ENCODE measurements at places on chromosomes 1 and 21.

- DNase-seq: no peak
Measured at GRCh38 chr1:223266632-223267172, 97.3 kb downstream of the SUSD4 start.

DNA sequence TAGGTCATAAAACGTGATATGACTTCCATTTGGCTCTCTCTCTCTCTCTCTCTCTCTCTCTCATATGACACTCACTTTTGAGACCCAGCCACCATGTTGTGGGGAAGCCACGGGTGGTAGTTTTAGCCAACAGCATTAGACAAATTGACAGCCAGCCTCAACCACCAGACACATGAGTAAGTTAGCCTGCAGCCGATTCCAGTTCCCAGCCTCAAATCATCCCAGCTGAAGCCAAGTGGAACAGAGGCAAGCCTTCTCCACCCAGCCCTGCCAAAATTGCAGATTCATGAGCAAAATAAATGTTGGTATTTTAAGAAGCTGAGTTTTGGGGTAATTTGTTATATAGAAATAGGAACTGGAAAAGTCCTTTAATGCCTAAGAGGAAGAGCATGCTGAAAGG lies 98.0 kb upstream of the DNAH14 start:
- no peak for DNase-seq

GRCh38 chr1:11099310-11100148 lies at the start of gene EXOSC10:
TSS of gene EXOSC10 (minus strand) at chr1:11099869. CDS start at chr1:11099831, 38 bp downstream.
- peak; percentile 95 for DNase-seq

GRCh38 chr1:14516974-14517840 lies 81.3 kb upstream of the KAZN start:
- DNase-seq: peak; percentile 55
